Renal cortical epithelial cell (primary cell): ENCODE measurements at places on chromosomes 2 and 18. TPM values are rescaled to one million over a fixed set of nuclear protein-coding genes. Genes with fewer than 3 reads are reported as not detected.

DNA sequence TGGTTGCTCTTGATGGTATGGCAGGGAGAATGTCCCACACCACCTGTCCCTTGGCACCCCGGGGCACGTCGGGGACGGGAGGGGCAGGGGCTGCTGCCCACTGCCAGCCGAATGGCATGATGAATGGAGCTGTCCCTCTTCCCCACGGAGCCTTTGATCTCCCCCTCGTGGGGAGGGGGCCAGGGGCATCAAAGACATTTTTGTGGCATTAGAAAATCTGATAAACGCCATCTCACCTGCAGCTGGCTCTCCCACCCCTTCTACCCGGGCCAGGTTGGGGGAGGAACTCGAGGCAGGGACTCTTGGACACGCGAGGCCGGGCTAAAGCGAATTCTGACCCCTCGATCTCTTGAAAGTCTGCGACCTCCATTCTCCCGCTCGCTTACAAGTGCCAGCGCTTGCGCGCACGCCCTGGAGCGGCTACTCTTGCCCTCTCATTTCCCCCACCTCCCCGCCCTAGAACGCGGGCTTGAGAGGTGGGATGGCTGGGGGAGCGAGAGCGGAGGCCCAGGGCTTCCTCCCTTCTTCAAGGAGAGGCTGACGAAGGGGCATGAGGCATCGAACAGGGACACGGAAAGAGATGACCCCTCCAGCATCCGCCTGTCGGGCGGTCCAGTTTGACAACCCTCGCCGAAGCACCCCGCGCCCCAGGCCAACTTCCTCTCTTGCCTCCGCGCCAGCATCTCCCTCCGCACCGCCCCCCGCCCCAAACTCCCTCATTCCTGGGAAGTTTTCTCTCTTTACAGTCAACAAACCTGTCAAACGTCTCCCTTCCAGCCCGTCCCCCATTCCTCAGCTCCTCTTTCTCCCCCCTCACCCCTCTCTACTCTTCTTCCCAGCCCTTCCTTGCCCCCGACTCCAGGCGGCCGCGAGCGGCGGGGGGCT, 692 bp upstream of the WNT6 start:
- DNase-seq: no peak

DNA sequence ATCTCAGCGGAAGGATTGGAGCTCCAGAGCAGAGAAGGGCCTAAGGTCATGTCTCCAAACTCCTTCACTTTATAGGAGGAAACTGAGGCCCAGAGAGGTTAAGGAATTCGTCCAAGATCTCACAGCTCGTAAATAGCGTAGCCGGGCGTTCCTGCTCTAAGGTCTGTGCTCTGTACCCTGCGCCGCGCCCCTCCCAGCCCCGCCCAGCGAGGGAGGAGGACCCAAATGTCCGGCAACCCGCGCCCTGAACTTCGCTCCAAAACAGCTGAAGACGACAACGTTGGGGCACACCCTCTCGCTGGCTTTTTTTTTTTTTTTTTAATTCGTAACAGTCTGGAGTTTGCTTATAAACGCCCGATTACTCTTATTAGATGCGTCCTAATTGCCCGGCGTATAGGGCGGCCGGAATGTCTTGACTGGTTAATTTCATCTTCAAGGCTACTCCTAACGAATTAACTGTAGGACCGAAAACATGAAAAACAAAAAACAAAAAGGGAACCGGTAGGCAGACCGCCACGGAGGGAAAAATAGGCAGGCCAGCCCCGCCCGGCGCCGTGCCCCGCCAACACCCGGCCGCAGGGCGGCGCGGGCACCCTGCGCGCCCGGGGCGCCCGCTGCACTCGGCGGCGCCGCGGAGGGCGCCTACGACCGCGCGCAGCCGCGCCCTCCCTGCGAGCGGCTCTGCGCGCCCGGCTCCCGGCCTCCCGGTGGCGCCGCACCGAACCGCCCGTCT, 928 bp upstream of the FOSL2 start:
- DNase-seq: peak; percentile 77

GRCh38 chr18:78074400-78075020, 824.9 kb downstream of the GALR1 start:
- no peak for DNase-seq

- no peak for DNase-seq
Measured at GRCh38 chr2:109270505-109271312, 141.7 kb downstream of the SH3RF3 start.

- DNase-seq: peak; percentile 77
Measured at GRCh38 chr18:55821219-55821618, 233.2 kb upstream of the TCF4 start.

- no peak for DNase-seq
Measured at GRCh38 chr2:2464094-2464493, 133.0 kb upstream of the MYT1L start.

DNA sequence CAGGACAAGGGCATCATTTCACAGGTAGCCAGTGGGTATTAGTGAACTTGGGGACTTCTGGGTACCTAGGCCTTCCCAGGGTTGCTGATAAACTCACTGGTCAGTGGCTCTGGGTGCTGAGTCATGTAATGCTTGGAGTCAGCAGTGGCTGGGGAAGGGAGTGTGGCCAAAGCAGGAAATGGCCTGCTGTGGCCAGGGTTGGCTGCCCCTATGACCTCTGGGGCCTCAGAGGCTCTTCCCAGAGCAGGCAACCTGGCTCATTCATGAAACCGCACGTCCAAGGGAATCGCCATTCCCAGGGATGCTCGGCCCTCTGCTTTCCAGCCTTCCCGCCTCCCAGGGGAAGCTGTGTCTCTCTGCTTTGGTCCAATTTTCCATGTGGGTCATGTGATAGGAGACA, 294.9 kb downstream of the DYSF start:
- DNase-seq: peak; percentile 66

DNA sequence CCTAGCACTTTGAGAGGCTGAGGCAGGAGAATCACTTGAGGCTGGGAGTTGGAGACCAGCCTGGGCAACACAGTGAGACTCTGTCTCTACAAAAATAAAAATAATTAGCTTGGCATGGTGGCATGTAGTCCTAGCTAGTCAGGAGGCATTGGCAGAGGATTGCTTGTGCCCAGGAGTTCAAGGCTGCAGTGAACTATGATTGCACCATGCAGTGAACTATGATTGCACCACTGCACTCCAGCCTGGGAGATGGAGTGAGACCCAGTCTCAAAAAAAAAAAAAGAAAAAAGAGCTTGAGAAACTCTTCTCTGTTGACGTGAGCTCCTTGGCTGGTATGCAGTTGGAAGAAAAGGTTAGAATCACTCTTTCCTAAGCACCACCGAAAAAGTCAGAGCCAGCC, 125.1 kb upstream of the TNP1 start:
- DNase-seq: no peak

DNA sequence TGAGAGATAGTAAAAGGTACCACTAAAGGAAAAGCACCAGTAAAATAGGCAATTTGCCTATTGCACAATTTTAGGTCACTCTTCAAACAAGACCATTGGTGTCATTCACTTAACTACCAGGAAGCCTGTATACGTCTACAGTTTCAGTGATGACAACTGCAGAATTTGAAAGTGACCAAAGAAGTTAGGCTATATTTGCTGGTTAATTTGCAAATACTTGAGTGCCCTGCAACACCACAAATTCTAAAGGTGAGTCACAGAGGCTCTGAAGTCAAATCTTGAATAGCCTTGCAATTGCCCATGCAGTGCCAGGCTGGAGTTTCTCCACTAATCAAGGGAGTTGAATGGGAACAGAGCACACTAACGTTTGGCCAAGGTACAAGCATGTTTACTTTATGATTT, 128.7 kb upstream of the CCDC68 start:
- DNase-seq: peak; percentile 47

- no peak for DNase-seq
Measured at GRCh38 chr2:160916300-160916699, 243.9 kb upstream of the TANK start.

- no peak for DNase-seq
Measured at GRCh38 chr2:120598416-120598815, 137.3 kb upstream of the GLI2 start.

DNA sequence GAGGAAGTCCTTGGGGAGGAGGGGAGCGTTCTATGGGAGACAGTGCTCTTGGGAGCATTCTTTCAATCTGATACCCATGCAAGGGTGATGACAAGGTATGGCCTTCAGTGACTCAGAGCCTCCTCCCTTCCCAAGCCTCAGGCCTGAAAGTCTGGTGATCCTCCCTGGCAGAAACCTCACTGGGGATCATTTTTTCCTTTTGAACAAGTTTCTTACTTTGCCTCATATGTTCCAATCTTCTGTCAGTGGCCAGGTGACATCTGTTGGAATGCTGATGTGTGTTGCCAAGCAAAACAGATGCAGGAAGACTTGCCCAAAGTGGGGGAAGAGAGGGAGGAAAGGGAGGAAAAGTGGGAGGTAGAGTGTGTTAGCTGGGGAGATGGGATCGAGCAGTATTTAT, 224.8 kb downstream of the NEDD4L start:
- peak; percentile 86 for DNase-seq

DNA sequence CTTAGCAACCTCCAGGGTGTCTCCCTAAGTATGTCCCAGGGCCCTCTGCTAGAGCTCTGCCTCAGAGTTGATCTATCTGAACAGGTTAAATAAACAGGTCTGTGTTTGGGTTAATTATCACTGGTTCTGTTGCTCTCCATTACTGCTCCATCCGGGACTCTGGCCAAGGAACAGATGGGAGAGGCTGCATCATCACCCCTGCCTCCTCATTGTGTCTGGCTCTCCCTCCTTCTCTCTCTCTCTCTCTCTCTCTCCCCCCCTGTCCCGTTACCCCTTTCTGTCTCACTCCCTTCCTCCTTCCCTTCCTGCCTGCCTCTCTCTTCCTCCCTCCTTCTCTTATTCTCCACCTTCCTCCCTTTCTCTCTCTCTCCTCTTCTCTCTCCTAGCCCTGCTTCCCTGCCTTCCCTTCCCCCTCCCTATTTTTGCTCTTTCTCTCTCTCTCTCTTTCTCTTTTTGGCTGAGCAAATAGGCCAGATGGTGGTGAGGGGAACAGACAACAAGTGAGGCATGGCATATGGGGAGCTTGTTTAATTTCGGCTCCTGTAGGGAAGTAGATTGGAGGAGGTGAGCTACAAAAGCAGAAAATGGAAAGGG, 62.1 kb downstream of the SETBP1 start:
- peak; percentile 88 for DNase-seq

DNA sequence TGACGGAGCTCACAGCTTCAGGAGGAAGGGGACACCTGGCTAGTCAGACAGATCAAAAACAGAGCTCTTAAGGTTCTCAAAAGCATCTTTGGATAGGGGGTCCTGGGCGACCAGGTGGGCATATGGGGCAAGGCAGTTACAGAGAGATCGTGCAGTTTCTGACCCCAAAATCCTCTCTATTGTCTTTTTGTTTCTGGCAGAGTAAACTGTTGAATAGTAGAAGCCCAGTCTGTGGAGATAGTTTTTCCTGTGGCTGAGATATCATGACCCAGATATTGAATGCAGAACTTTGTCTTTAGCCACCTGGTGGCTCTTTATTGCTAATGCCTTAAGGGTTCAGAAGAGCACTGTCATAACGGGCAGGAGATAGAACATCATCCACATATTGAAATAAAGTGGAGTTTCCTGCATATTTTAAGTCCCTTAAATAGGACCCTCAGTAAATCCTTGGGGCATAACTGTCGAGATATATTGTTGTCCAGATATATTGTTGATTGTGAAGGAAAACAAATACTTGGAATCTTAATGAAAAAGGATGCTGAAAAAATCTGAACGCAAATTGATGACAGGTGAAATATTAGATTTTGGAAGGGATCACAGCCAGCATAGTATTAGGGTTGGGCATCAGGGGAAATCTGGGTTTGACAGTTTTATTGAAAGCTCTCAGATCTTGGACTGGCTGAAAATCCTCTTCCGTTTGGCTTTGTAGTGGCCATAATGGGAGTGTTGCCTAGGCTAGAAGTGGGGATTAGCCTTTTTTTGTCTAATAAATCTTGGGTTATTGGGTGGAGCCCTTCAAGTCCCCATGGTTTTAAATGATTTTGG, 14.1 kb upstream of the ZDBF2 start:
- DNase-seq: peak; percentile 10

DCC gene
- total RNA-seq: not detected in 2 replicates

EFHD1 gene
- total RNA-seq: 7.5 and 26.9 TPM in 2 replicates

VRK2 gene
- 24.8 and 33.6 TPM in 2 replicates for total RNA-seq

TAF4B gene
- 6.8 and 8.2 TPM in 2 replicates for total RNA-seq

FAM124B gene
- 0.25 and 0.35 TPM in 2 replicates for total RNA-seq

REG3A gene
- not detected in 2 replicates for total RNA-seq

C2orf81 gene
- total RNA-seq: 1.4 and 3.9 TPM in 2 replicates

SERPINB10 gene
- not detected in 2 replicates for total RNA-seq
